ENCODE measurements at places on chromosomes 6 and 20.

DNA sequence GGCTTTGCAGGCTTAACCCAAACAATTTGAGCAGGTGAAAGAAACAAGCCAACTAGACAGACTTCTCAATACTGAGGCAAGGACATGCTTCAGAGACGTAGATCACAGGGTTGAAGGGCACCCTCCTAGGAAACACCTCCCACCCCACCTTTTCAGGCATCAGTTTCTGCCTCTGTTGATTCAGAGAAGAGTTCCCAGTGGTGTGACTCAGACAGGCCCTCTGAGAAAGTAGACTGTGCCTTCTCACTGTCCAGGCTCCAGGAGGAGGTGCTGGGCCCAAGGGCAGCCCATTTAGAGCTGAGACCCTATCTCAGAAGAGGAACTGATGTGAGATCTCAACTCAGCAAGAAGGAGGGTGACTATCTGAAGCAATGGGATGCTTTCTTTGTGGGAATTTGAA lies 108.1 kb downstream of the FAM50B start:
- DNase-seq: no peak

- no peak for DNase-seq
These were observed 61.8 kb downstream of the CTNNBL1 start for GRCh38 chr20:37755665-37756064.

- no peak for DNase-seq
These were observed 24.6 kb upstream of the GTSF1L start for GRCh38 chr20:43751167-43752050.

- no peak for DNase-seq
These were observed 18.7 kb downstream of the ERGIC3 start for GRCh38 chr20:35560541-35560940.

GRCh38 chr6:56366141-56366852 lies 118.9 kb upstream of the COL21A1 start:
- no peak for DNase-seq

DNA sequence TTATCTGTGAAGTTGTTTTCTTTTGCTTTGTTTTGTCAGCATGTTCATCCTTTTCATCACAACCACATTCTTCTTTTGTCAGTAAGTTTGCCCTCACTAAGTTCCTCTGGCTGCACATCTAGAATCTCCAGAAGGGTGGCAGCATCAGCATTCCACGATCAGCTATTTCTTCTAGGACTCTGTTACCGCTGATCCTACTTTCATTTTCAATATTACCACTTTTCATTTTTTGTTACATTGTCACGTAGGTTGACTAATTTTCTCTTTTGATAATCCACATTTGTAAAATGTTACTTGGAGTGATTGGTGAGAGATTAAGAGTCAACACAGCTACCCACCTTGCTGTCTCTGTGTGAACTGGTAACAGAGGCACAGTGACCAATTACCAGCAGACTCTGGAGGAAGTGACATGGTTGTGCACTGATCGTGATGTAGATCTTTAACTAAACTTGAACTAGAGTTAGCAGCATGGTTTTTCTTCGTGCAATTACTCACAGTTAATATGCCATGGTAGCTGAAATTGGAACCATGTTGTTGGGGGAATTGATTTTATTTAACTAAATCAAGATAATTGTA lies 307.9 kb upstream of the SLC35B3 start:
- no peak for DNase-seq

GRCh38 chr6:40937491-40937890 lies 101.5 kb downstream of the UNC5CL start:
- no peak for DNase-seq

DNA sequence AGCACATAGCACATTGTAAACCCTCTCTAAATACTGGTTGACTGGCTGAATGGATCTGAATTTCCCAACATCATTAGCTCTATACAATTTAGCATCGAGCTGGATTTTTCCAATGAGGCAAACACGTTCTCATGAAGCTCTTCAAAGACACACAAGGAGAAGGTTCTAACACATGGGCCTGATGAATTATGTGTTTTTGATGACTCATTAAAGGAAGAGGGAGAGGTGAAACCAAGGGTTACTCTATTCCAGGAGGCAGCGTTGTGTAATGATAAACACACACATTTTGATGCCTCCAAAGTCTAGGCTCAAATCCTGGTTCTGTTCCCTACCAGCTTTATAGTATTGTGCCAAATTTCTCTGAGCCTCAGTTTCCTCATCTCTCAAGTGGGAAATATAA lies 84.3 kb downstream of the PFDN4 start:
- no peak for DNase-seq

GRCh38 chr6:167136376-167136775 lies 13.5 kb downstream of the CCR6 start:
- no peak for DNase-seq

DNA sequence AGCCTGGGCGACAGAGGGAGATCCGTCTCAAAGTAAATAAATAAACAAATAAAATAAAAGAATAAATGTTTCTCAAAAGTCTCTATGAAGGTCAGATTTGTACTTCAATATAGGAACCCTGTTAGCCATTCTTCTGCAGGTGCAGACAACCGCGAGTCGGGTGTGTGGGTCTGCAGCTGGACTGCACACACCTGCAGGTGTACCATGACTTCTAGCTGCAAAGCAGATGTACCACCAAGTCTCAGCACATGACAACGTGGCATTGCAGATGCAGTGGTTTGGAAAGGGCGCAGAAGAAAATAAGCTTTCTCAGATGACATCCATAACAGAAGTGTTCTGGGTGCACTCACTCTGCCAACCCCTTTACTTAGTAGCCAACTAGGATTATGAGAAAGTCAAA lies 239.7 kb downstream of the ATXN1 start:
- DNase-seq: no peak

- no peak for DNase-seq
These were observed 30.5 kb downstream of the COL20A1 start for GRCh38 chr20:63323357-63323981.

- DNase-seq: no peak
These were observed 305.8 kb downstream of the TFAP2C start for GRCh38 chr20:56934888-56935287.

- no peak for DNase-seq
These were observed 54.9 kb downstream of the TMEM170B start for GRCh38 chr6:11592294-11592906.

DNA sequence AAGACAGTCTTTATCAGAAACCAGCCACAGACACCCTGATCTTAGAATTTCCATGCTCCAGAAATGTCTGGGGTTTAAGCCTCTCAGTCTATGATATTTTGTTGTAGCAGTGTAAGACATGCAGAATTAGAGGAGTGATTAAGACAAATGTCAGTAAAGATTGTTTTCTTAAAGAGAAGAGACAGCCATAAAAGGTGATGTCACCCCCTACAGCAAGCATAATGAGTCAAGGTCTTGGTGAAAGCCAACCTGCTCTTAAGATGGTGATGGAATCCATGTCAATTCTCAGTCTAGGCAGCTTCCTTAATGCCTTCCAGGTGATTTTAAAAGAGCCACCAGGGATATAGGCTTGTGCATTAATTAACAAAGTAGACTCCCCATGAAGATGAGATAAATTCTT lies 849.9 kb upstream of the EPHA7 start:
- no peak for DNase-seq

- no peak for DNase-seq
These were observed 3.9 kb downstream of the LAMA5 start for GRCh38 chr20:62362991-62363919.

GRCh38 chr6:116971959-116972358 lies 94.9 kb downstream of the RFX6 start:
- DNase-seq: no peak

DNA sequence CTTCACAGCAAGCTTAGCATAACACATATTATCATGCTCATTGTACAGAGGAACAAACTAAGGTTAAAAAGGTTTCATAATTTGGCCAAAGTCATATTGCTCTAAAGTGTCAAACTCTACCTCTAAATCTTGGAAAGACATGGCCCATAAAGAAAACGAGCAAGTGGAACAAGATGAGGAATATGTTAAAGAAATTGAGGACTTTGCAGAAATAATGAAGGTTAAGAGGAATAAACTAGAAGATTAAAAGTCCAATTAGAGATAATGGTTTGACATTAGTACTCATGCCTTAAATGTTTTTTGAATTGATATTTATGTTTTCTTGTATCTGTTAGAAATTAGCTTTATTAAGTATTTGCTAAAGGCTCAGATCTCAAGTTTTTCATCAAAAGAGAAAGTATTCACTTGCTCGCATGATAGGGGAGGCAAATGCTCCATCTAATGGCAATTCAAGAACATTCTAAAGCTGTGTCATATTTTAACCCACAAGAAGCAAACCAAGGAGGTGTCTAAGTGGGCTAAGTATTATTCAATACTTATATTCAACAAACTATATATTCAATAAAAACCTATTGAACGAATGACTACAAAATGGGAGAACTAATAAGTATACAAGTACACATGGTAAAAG lies 192.9 kb upstream of the SPTLC3 start:
- no peak for DNase-seq

All from C1 segment of cervical spinal cord (tissue), 14 donors.